ENCODE measurements at places on chromosomes 16 and 17. TPM values are rescaled to one million over a fixed set of nuclear protein-coding genes. Genes with fewer than 3 reads are reported as not detected.

The ATP1B2 gene
- not detected for total RNA-seq

The CEP95 gene
- total RNA-seq: 25.7 TPM

The FBXL16 gene
- total RNA-seq: under 0.01 TPM

The EPN2 gene
- 18.8 TPM for total RNA-seq

The WSCD1 gene
- total RNA-seq: 0.16 TPM

The SGSH gene
- total RNA-seq: 18.0 TPM

The HNF1B gene
- total RNA-seq: not detected

The GAS2L2 gene
- not detected for total RNA-seq

The FGF11 gene
- 1.1 TPM for total RNA-seq

The SPIRE2 gene
- total RNA-seq: 1.6 TPM

The CHD9NB gene
- 5.5 TPM for total RNA-seq

The KRTAP9-8 gene
- not detected for total RNA-seq

The PYDC1 gene
- total RNA-seq: not detected

The MVP gene
- 610 TPM for total RNA-seq

The OR2C1 gene
- total RNA-seq: 0.43 TPM

The C17orf67 gene
- 0.60 TPM for total RNA-seq

The BCAS3 gene
- 35.9 TPM for total RNA-seq

The MAPK8IP3 gene
- total RNA-seq: 47.4 TPM

The PLK1 gene
- total RNA-seq: 2.4 TPM

The LGALS9 gene
- 0.60 TPM for total RNA-seq

The HOXB1 gene
- total RNA-seq: not detected

The STX1B gene
- 3.5 TPM for total RNA-seq

The CMTM1 gene
- 1.5 TPM for total RNA-seq

The TSPOAP1 gene
- total RNA-seq: 1.1 TPM

The TELO2 gene
- total RNA-seq: 9.5 TPM

The SLFN5 gene
- 78.2 TPM for total RNA-seq

The BIRC5 gene
- 15.4 TPM for total RNA-seq

The KCNJ2 gene
- total RNA-seq: 52.5 TPM

The PRDM7 gene
- total RNA-seq: not detected

The ALOX15B gene
- not detected for total RNA-seq

The IRX5 gene
- total RNA-seq: 0.09 TPM

The HEXIM2 gene
- total RNA-seq: 13.8 TPM

The CCDC144A gene
- total RNA-seq: 7.9 TPM

The NUPR1 gene
- total RNA-seq: 18.9 TPM

The KIF2B gene
- not detected for total RNA-seq

The C16orf92 gene
- not detected for total RNA-seq

The HEATR9 gene
- not detected for total RNA-seq

The CACNG4 gene
- not detected for total RNA-seq

The CCL5 gene
- not detected for total RNA-seq

Data from bronchial smooth muscle cell (primary cell).